ENCODE measurements at places on chromosomes 12 and 14.

DNA sequence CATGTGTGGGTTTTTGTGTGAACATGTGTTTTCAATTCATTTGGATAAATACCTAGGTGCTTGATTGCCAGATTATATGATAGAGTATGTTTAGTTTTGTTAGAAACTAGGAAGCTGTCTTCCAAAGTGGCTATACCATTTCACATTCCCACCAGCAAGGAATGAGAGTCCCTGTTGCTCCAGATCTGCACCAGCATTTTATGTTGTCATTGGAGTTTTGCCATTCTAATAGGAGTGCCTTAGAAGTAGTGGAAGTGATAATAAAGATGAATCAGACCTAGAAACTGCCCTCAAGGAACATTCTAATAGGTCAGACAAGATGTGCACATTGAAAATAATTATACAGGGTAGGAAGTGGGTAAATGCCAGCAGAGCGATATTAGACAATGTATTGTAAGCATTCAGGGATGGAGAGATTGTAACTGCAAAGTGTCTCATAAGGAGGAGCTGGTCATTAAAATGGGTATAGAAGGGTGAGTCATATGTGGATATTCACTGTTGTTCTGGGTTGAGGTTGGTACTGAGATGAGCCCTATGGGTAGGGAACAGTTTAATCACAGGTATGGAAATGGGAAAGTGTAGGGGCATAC, 71.4 kb downstream of the MNAT1 start:
- DNase-seq = no peak

- no peak for DNase-seq
Observed at GRCh38 chr12:3607039-3607720, 116.2 kb downstream of the PRMT8 start.

GRCh38 chr14:82501554-82501953, 967.9 kb upstream of the SEL1L start:
- DNase-seq = no peak

DNA sequence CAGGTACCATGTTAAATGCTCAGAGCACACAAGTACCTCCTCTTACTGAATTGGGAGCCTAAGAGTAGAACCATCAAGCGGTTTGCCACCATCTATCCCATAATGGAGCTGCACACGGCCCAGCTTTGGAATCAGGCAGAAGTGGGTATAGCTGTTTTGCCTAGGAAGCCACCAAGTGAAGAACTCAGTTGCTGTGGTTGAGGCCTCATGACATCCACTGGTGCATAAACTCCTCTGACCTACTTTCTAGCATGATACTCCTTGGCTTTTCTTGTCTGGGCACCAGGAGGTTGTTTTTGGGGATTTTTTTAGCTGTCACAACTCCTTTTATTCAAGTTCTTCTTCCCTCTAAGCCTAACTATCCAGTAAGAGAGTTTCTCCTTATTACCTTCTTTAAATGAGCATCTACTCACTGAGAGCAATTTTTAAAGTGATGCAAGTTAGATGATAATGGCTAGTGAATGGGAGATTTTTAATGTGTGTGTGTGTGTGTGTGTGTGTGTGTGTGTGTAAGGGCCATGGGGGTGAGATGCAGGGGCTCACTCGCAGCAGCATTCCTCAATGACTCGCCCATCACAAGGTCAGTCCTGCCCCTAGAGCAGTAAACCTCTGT, 20.9 kb upstream of the KRAS start:
- no peak for DNase-seq

DNA sequence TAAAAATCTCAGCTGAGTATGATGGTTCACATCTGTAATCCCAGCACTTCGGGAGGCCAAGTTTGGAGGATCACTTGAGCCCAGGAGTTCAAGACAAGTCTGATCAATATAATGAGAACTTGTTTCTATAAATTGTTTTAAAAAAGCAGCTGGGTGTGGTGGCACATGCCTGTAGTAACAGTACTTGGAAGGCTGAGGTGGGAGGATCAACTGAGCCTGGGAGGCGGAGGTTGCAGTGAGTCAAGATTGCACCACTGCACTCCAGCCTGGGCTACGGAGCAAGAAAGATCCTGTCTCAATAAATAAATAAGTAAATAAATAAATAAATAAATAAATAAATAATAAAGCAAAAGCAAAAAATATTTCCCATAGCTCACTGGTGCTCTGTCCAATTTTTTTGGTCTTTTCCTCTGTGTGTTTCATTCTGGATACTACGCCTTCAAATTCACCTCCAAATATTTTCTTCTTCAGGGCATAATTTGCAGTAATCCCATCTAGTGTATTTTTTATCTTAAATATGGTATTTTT, 32.7 kb upstream of the SNX6 start:
- DNase-seq = no peak

GRCh38 chr14:33352821-33353220, 414.1 kb downstream of the NPAS3 start:
- DNase-seq = no peak

DNA sequence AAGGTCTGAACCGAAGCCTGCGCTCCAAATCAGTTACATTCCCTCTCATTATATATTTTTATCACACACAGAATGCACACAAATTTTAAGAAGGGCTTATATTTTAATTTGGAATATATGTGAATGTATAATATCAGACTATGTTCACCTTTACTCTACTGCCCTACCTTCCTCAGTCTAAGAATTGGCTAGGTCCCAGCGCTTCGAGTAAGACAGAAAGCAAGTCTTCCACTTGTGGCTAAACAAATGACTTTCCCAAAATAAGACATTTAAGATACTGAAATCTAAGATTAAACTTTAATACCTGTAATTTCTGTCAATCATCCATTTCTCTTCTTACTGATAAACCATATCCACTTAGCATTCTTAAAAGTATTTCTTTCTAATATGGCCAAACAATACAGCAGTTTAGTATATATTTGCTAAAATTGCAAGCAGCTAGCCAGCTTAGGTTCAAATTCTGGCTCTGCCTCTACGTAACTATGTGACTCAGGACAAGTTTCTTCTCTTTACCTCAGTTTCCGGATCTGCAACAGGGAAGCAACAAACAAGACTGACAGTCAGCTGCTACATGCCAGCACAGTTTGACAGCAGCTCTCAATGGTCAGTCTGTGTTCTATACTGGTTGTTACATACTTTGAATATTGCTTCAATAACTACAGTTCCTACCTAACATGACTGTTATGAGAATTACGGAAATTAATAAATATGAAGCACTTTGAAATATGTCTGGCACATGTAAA, 2.0 kb downstream of the INTS13 start:
- DNase-seq = no peak

- DNase-seq = no peak
Observed at GRCh38 chr14:20720741-20721140, 24.9 kb upstream of the EDDM3A start.

GRCh38 chr14:55350461-55350860, 61.2 kb downstream of the ATG14 start:
- DNase-seq = no peak

- no peak for DNase-seq
Observed at GRCh38 chr14:92135269-92135668, 13.5 kb downstream of the CPSF2 start.

GRCh38 chr12:51721282-51721940, 127.1 kb downstream of the FIGNL2 start:
- no peak for DNase-seq

DNA sequence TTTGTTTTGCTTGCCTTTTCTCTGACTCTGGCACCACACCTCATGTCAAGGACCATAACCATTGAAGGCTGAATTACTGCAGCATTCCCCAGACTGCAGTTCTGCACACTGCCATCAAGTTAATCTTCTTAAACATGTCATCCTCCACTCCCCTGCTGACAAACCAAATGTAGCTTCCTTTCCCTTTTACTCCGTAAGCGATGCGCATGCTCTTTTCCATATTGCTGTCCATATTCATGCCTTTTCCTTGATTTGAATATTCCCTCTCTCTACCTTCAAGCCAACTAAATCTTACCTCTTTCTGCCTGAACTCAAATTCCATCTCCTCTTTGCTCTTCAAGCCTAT, 13.6 kb downstream of the GPX2 start:
- no peak for DNase-seq

- DNase-seq = no peak
Observed at GRCh38 chr12:77122661-77123060, 57.3 kb upstream of the E2F7 start.

DNA sequence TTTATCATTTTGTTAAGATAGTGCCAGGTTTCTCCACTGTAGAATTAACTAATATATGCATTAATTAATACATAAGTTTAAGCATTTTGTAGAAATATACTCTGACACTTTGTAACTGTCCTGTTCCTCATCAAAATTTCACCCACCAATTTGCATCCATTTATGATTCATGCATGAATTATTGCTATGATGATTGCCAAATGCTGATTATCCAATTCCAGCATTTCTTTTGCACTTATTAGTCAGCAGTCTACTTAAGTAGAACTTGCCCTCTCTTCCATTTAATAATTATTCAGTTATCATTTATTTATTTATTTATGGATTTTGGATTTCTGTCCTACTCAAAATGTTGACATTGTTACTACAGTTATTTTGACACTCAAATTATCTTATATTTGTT, 72.2 kb downstream of the SLC6A15 start:
- DNase-seq = no peak

GRCh38 chr12:89707703-89708564, 704 bp downstream of the ATP2B1 start:
- peak; percentile 12 for DNase-seq

GRCh38 chr12:130572553-130572952, 143.5 kb downstream of the RIMBP2 start:
- DNase-seq = no peak

- no peak for DNase-seq
Observed at GRCh38 chr12:28876196-28876798, 272.8 kb upstream of the FAR2 start.

DNA sequence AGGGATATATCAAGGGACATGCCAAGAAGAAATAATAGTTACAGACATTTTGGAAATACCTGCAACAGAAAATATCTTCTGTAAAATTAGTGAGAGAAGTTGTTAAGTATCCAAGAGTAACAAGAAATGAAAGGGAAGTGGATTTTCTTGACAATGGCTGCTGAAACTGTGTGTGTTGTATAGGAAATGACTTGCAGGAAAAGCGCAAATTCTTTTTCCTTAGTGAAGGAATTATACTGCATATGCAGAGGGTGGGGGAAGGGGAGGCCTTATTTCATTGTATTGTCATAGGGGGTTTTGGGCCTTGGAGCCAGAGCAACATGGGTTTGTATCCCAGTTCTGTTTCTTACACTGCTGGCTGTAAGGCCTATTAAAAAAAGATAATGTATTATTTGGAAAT, 84.4 kb upstream of the DDHD1 start:
- DNase-seq = no peak

DNA sequence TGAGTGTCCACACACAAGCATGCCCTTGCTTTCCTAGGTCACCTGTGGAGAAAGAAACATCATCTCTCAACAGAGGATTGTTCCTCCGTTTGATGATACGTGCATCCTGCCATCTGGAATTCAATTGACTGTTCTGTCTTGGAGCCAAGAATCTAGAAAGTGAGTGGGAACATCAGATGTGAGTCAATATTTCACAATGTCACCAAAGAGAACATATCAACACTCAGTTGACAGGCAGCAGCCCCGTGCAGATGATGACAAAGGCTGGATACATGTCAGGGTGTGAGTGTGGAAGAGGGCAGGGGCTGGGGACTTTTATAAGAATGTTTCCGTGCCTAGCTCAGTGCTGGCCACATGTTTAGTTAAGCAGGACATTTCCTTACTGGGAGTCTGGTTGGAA, 76.1 kb downstream of the TBC1D30 start:
- DNase-seq = no peak

DNA sequence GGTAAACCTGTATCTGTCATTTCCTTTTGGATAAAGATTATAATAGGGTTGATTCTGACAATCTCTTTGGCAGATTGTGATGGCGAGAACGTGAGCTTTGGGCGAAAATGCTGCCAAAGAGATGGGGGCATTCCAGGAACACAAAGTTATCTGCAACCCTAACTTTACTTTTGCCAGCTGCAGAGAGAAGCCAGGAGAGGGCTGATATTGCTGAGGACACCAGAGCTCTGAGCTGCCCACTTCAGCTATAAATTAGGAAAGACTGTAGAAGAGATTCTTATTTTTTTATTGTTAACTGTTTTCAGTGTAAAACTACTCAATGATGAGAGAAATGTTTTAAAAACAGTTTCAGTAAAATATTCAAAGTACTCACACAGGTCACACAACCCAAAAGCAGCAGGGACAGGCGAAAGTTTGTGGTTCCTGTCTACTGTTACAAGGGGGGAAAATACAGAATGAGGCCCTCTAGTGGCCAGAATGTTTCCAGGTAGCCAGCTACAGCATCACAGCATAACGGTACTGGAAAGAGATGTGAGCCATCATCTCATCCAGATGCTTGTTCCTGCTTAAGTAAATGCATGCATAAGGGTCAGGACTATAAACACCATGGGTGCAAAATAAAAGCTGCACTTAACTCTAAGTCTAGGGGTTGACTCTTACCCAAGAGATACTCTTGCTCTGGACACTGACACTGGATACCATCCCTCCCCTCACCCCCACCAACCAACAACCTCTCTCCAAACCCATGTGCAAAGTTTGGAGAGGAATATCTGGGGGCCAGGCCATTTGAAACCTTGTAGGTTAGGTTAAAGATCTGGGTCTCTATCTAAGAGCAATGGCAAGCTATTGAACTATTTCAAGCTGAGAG, 498.4 kb downstream of the RMST start:
- no peak for DNase-seq

DNA sequence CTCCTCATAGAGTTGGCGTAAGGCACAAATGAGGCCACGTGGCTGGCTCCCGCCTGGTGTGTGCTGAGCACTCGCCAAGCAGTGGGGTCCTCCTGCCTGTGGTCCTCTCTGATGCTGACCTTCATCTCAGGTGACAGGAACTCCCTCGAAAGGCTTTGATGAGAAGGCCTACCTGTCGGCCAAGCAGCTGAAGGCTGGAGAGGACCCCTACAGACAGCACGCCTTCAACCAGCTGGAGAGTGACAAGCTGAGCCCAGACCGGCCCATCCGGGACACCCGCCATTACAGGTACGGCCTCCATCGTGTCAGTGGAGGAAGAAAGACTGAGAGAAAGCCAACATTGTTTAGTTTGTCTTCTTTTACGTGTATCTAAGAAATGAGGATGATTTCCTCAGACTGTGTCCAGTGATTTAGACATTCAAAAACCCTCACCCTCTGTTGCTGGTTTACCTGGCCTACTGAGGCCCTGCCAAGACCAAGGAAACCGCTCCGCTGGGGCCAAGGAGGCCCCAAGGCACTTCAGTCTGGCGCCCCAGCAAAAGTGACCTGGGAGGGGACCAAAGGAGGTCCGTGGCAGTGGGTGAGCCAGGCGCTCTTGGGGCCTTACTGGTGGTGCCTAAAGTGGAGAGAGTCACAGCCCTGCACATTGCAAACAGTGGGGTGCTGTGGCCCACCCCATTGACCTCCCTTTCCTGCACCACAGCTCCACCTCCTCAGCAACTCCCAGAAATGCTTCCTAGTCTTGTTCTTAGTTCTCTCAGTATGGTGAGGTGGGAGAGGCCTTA, 60.8 kb downstream of the GALNT16 start:
- no peak for DNase-seq

GRCh38 chr12:70044167-70044566, 199.1 kb upstream of the CNOT2 start:
- no peak for DNase-seq

GRCh38 chr14:92584816-92585215, 71.2 kb downstream of the RIN3 start:
- no peak for DNase-seq

Data from stimulated activated CD4-positive, alpha-beta T cell treated with anti-CD3 and anti-CD28 coated beads, Interleukin-1b, Interleukin-23, amount 100 ng/mL, for 24 hours (primary cell).